Tibial artery (tissue), 4 donors: ENCODE measurements at places on chromosomes 6 and 20.

- no peak for DNase-seq
Observed at GRCh38 chr6:28651161-28651560, 125.5 kb downstream of the GPX5 start.

GRCh38 chr20:45041464-45042337 lies 59.2 kb downstream of the KCNS1 start:
- no peak for DNase-seq

GRCh38 chr6:53703047-53703446 lies 37.5 kb upstream of the KLHL31 start:
- no peak for DNase-seq

GRCh38 chr6:144434308-144434990 lies 149.3 kb downstream of the UTRN start:
- no peak for DNase-seq

- DNase-seq, result no peak
Observed at GRCh38 chr6:47631269-47631772, 67.1 kb upstream of the ADGRF4 start.

- DNase-seq, result peak; percentile 86
Observed at GRCh38 chr20:21901470-21902275, 196.2 kb downstream of the PAX1 start.

DNA sequence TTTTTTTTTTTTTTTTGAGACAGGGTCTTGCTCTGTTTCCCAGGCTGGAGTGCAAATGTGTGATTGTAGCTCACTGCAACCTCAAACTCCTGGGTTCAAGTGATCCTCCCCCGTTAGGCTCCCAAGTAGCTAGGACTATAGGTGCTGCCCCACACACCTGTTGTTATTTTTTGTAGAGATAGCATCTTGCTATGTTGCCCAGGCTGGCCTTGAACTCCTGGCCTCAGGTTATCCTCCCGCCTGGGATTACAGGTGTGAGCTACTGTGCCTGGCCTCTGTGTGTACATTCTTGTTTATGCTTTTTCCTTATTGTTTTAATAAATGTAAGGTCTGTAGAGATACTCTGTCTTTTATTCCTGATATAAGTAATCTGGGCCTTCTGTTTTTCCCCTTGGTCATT lies 14.8 kb downstream of the CD2AP start:
- no peak for DNase-seq

DNA sequence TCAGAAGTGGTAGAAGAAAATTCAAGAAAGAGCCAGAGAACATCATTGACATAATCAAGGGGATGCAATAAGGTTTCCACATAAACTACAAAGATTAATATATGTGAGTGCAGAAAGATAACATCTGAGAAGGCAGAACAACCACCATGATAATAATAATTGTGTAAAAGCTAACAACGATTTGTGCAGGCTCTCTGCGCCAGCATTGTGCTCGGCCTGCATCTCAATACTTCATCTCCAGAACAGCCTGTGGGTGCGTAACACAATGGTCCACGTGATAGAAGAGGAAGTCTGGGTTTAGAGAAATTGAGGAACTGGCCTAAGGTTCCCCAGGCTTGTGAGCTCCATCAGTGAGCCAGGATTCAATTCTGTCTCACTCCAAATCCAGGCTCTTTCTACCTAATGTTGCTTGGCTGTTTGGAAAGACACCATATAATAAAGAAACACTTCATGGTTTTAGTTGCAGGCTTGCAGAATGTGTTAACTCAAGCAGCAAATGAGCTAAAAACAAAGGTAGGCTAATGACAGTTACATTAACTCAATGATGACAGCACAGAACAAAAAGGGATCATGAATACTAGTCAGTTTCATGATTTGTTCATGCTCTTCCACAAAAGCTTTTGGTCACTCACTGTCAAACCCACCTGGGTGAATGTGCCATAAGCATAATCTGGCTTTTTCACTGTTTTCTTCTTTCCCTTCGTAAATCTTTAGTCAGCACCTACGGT lies 71.2 kb downstream of the LY86 start:
- no peak for DNase-seq

GRCh38 chr6:71529026-71529425 lies 240.4 kb downstream of the OGFRL1 start:
- DNase-seq, result no peak
